Stimulated activated CD8-positive, alpha-beta memory T cell treated with anti-CD3 and anti-CD28 coated beads, Interleukin-15, amount 100 ng/mL, for 24 hours (primary cell): ENCODE measurements at places on chromosomes 4 and X.

DNA sequence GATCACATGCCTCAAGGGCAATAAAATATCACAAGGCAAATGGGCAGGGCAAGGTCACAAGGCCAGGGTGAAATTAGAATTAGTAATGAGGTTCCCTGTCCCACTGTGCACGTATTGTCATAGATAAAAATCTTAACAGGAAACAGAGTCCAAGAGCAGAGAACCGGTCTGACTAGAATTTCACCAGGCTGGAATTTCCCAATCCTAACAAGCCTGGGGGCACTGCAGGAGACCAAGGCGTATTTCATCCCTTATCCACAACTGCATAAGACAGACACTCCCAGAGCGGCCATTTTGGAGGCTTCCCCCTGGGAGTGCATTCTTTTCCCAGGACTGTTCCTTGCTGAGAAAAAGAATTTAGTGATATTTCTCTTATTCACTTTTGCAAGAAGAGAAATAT lies 25.9 kb upstream of the PRDM5 start:
- no peak for DNase-seq

DNA sequence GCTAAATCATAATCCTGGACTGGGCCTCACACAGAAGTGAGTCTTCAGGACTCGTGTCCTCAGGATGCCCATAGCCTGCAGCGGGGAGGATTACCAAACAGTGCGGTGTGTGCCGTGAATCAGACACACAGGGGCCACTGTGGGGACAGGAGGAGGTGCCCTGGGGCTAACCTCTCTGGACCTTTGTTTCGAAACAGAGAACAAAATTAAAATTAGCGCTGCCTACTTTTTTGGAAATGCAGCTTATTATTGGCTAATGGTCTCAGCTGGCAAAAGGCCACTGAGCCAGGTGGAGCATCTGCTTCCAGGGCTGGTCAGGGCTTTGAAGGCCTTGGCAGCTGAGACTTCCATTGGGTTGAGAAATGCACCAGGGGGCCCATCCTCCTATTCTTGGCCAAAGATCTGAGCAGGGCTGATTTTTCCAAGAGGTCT lies 236.2 kb downstream of the EVC2 start:
- DNase-seq = no peak

- no peak for DNase-seq
These were observed 143.9 kb downstream of the SCFD2 start for GRCh38 chr4:53221832-53222480.

DNA sequence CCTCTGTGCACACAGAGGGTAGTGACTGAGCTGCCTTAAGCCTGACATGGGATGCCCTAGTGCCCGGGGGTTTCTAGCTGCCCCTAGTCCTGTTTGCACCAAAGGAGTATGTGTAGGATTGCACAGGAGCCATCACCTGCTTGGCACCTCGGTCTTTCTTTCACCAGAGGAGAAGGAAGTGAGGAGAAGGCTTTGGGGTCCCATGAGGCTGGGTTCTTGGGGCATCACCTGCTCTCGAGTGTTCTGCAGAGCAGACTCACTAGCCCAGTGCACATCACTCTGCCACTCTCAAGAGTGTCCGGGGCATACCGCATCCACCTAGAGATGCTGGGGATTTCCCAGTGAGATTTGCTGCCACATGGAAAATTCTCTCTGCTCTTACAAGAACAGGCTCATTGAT lies 40.5 kb upstream of the GPR78 start:
- no peak for DNase-seq

DNA sequence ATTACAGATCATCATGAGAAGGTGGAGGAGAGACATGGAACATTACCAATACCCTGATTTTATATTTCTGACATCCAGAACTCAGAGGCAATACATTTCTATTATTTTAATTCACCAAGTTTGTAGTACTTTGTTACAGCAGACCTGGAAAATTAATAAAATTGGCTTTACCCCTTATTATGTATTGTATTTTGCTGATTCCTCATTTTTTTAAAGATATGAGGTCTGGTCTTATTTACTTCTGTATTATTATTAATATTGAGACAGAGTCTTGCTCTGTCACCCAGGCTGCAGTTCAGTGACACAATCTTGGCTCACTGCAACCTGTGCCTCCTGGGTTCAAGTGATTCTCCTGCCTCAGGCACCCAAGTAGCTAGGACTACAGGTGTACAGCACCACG lies 357.3 kb upstream of the TECRL start:
- no peak for DNase-seq

DNA sequence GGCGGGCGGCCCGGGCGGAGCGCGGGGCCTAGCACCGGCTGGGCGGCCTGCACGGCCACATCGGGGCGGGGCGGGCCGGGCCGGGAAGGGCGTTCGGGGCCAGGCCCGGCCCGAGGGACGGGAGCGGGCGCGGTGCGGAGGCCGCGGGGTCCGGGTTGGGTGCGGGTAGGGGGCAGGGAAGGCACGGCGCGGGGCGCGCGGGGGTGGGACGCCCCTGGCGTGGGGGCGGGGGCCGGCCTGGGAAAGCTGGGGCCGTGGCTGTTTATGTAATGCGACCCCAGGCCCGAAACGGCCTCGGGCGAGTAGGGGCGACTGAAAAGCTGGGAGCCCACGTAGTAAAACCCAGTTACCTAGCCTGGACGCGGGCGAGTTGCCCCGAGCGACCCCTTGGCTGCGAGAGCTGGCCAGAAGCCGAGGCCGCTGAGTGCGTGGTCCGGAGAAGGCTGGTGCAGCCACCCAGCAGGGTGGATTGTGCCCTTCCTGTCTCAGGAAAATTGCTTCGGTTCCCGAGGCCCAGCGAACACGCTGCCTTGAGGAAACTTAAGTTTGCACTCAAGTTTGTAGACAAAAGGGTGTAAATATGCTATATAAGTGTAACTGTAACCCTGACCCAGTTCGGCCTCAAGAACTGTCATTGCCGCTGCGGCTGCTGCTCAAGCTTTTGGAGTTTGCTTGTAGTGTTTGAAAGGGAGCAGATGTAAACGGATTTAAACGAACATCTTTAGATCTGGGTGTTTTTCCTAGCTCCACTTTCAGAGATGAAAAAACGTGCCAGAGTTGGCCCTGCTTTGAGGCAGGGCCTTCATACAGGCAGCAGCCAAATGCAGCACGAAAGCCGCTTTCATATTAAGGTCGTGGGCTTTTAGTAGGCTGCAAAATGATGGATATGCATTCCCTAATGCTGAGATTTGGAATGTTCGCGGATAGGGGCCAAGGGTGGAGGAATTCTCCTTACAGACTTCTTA lies 674 bp downstream of the SEC24B start:
- DNase-seq = peak; percentile 12

- DNase-seq = no peak
These were observed 118.0 kb downstream of the CAMK2D start for GRCh38 chr4:113643505-113643904.
